ENCODE measurements at places on chromosomes 2 and 18.
A peak's percentile ranks its signal among the peaks of the same experiment; 100 is the strongest.

DNA sequence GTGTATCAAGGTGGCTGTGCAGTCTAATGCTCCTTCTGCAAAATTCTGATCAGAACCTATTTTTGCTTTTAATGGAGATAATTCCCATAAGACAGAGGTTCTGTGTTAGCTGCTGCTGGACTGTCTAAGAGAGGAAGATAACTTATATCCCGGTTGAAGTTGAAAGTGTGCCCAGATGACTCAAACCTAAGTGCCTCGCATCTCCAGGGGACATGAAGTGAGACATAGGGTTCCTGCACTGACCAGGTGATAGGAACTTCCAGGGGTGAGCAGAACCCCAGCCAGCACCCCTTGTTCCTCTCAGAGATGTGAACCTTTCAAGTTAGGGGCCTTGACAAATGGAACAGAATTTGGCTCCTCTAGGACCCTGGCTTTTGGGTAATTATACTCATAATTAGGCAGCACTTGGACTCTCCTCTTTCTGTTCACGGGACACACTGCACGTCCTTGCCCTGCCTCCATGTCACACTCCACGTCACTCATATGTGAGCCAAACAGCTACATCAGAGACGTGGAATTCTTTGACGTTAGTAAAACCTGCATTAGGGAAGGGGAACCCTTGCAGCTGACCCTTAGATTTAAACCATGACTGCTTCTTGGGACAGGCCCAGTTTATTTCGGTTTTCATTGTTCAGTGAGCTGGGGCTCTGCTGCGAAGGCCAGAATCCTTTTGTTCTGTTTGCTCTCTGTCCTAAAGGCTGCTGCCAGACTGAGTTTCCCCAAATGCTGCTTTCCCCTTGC is 104.5 kb upstream of the ALPP start:
- no peak for DNase-seq

DNA sequence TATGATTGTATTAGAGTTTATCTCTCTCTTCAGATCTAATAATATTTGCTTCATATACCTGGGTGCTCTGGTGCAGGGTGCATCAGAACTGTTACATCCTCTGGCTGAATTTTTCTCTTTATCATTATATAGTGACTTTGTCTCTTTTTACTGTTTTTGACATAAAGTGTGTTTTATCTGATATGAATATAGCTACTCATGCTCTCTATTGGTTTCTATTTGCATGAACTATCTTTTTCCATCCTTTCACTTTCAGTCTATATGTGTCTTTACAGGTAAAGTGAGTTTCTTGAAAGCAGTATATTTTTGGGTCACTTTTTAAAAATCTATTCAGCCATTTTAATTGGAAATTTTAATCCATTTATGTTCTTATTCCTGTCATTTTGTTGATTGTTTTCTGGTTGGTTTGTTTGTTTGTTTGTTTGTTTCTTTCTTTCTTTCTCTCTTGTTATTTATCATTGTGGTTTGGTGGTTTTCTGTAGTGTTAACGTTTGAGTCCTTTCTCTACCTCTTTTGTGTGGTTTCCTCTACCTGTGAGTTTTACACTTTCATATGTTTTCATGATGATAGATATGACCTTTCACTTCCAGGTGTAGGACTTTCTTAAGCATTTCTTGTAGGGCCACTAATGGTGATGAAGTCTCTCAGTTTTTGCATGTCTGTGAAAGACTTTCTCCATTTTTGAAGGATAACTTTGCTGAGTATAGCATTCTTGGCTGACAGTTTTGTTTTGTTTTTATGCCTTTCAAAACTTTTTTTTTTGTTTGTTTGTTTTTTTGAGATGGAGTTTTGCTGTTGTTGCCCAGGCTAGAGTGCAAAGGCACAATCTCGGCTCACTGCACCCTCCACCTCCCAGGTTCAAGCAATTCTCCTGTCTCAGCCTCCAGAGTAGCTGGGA is 54.9 kb downstream of the CCNT2 start:
- no peak for DNase-seq

DNA sequence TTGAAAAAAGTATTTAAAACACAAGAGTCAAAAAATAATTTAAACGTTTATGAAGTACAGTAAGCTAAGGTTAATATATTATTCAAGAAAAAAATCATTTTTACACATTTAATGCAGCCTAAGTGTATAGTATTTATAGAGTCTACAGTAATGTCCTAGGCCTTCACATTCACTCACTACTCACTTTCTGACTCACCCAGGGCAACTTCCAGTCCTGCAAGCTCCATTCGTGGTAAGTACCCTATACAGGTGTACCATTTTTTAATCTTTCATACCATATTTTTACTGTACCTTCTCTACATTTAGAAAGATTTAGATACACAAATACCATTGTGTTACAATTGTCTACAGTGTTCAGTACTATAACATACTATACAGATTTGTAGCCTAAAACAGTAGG is 20.9 kb upstream of the RPRD1A start:
- DNase-seq, result no peak

DNA sequence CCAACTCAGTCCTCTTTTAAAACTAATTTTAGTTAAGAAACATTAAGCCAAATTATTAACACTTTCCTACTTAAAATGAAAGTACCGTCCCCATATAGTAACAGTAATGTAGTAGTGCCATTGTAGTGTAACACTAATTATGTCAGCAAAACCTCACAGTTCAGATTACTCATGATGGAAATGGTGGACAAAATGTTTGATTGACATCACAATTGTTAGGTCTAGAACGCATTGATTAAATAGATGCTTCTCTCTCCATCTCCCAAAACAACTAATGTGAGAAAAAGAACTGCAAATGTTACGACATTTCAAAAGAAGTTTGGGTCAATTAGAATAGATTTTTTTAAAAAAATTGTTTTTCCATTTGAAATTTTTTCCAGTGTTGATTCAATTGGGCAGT is 1.2 kb upstream of the ATF2 start:
- no peak for DNase-seq

- DNase-seq, result no peak
Measured at GRCh38 chr18:59141294-59142068, 1.8 kb downstream of the SEC11C start.

GRCh38 chr2:28390746-28391563 is 1.7 kb upstream of the FOSL2 start:
- DNase-seq, result peak; percentile 73

DNA sequence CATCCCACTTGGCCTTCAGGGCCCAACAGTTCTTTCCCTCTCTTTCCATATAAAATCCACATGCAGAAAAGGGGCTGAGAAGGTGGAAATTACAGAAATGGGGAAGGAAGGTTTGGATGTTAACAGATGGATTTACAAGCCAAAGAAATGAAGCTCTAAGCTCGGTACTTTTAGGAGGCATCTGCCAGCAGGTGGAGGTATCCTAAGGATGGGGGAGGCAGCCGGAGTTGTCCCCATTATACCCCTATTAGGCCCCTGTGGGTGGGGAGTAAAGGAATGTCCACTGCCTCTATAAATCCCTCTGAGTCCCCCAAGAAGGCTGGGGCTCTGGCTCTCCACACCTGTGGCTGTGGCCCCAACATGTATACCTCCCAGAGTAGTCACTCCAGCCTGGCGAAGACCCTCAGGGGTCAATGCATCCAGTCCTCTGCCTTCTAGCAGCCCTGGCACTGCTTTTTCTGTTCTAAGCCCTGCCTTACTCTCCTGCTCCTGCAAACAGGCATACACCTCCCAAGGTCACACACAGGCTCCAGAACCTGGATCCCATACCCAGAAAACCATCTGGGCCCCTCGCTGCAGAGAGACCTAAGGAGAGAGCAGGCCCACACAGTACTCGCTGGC is 1.2 kb downstream of the FBXO41 start:
- DNase-seq, result no peak

GRCh38 chr18:22088029-22088428 is 81.4 kb upstream of the GATA6 start:
- no peak for DNase-seq

- DNase-seq, result no peak
Measured at GRCh38 chr2:96950381-96951124, 35.8 kb downstream of the FAM178B start.

- no peak for DNase-seq
Measured at GRCh38 chr2:38557217-38557616, 45.5 kb downstream of the HNRNPLL start.

- DNase-seq, result no peak
Measured at GRCh38 chr2:173997269-173997668, 32.1 kb upstream of the SP3 start.

- no peak for DNase-seq
Measured at GRCh38 chr2:124755386-124755785, 730.3 kb downstream of the CNTNAP5 start.

DNA sequence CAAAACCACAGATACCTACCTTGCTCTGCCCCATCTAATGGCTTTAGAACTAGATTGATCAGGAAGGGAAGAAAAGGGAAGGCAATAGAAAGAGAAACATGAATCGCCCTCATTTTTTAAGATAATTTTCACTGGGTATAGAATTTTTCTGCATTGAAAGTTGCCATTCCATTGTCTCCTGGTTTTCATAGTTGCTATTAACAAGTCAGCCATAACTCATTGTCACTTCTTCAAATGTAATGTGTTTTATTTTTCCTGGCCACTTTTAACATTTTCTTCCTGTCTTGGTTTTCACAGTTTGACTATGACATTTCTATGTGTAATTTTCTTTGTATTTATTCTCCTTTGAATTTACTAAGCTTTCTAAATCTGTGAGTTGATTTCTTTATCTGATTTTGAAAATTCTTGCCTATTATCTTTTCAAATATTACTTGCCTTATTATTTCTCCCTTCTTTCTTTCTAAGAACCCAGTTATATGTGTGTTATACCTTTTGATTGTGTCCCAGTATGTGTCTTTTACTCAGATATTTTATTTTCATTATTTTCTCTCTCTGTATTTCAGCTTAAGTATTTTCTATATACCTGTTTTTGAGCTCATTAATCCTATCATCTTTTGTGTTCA is 85.5 kb upstream of the GLI2 start:
- no peak for DNase-seq

DNA sequence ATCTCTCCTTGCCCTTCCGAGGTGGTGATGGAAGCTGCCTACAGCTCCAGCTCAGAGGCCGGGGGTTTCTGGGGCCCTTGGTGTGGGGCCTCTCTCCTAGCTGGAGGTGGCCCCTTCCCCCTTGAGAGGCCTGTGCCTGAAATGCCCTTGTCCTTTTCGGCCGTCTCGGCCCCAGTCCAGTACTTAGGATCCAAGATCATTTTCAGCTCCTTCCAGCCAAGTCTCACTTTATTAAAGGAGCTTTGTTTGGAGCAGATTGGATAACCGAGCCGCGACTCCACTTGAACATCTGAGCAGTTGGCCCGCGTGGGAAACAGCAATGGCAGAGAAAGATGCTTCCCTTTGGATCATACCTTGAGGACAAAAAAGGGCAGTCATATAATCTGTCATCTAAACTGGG is 125.0 kb downstream of the NEDD4L start:
- no peak for DNase-seq

DNA sequence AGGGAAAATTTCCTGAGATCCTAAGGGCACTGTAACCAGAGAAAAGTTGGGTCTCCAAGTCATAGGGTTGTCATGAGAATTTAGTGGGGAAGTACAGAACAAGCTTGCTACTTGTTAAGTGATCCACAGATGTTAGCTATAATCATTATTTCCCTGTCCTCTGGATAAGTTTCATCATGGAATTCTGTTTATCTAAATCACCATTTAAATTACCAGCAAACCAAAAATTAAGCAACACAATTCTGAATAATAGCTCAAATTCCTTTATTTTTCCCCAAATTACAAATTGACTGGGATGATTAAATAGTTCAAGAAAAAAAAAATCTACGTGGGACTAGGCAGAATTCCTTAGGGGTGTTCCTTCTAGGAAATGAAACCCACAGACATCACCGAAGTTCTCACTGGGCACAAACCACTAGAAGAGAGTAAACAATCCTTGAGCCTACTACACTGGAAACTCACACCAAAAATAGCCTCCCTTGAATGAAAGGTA is 159.5 kb downstream of the COL6A3 start:
- no peak for DNase-seq

GRCh38 chr2:104465981-104466380 is 387.9 kb upstream of the POU3F3 start:
- DNase-seq, result no peak

DNA sequence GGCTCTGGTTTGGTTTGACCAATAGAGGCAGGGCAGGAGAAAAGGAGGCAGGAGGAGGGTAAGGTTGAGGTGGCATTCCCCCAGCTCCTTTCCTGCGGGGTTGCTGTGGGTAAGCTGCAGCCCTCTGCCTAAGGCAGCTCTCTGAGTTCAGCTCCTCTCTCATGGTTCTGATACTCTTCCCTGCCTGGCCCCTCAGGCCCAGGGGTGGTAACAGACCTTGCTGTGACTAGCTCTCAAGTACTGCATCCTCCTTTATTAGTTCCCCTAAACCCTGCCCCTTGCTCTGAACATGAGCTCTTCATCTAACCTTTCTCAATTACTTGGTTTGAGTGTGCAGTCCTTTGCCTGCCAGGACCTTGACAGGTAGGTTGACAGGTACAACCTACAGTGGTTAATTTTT is 205.5 kb downstream of the SLC4A3 start:
- DNase-seq, result no peak

GRCh38 chr2:158189526-158189925 is 87.8 kb downstream of the UPP2 start:
- DNase-seq, result no peak

GRCh38 chr2:60861736-60862135 is 19.6 kb upstream of the REL start:
- no peak for DNase-seq

DNA sequence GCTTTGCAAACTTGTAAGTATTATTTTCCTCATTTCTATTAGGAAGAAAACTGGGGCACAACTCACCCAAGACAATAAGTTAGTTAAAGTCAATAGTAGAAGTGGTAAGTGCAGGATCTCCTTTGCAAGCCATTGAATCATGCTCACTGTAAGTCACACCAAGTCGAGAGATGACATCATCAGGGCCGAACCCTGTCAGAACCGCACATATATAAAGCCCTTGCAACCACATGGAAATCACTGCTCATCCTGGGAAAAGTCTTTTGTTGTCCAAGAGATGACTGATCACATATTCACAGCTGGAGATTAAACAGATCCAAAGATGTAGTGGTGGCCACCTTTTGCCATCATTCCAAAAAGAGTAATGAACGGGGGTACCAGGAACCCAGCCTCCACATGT is 484.8 kb upstream of the ID2 start:
- no peak for DNase-seq

- no peak for DNase-seq
Measured at GRCh38 chr2:223037445-223037800, 14.6 kb upstream of the KCNE4 start.

DNA sequence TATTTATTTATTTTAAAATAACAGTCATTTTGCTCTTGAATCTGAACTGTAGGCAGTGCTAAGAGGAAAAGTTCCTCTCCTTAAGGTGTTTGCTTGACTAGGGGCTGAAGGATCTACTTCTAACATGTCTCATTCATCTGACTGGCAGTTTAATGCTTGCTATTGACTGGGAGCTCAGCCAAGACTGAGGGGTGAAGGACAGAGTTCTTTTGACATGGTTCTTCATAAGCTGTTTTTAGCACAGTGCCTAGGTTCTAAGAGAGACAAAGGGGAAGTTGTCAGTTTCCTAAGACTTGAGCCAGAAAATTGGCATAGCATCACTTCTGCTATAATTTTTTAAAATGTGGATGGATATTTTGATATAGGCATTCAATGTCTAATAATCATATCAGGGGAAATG is 73.0 kb downstream of the COMMD1 start:
- no peak for DNase-seq
